Spinal cord (tissue), 10 donors: ENCODE measurements at places on chromosomes 11 and 22. TPM values are rescaled to one million over a fixed set of nuclear protein-coding genes. Genes with fewer than 3 reads are reported as not detected.

DNA sequence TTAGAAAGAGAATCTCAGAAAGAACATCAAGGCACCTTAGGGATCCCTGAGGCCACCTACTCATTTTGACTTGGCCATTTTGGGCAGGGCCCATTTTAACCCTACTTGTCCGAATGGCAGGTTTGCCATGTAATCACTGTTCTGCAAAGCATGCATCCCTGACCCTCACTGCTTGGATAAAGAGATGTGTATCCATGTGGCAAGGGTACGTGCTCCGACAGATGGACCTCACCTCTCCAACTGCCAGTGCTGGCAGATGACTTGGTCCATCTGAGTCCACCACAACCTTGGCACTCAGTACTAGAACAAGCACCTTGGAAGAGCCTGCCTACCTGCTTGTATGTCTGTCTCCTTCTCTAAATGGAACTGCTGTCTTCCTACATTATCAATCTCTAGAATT is 139.4 kb downstream of the SPATA19 start:
- no peak for DNase-seq

GRCh38 chr11:46346886-46347636 is at the start of gene DGKZ:
TSS of gene DGKZ (plus strand) at chr11:46347463. CDS start at chr11:46347660, 197 bp downstream.
- peak; percentile 94 for DNase-seq

DNA sequence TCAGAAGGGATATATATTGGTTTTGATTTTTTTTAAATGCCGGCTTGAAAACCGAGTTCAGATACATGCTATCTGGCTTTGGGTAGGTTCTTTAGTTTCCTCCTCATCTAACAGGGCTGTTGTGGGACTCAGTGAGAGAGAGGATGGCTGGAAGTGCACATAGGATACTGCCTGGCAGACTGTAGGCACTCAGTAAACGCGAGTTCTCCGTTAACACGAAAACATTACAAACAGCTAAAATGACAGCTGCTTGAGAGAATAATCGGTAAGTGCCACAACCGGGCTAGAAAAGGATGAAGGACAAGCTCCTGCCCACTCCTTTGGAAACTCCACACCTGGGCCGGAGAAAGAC is 369 bp downstream of the XRRA1 start:
- no peak for DNase-seq

DNA sequence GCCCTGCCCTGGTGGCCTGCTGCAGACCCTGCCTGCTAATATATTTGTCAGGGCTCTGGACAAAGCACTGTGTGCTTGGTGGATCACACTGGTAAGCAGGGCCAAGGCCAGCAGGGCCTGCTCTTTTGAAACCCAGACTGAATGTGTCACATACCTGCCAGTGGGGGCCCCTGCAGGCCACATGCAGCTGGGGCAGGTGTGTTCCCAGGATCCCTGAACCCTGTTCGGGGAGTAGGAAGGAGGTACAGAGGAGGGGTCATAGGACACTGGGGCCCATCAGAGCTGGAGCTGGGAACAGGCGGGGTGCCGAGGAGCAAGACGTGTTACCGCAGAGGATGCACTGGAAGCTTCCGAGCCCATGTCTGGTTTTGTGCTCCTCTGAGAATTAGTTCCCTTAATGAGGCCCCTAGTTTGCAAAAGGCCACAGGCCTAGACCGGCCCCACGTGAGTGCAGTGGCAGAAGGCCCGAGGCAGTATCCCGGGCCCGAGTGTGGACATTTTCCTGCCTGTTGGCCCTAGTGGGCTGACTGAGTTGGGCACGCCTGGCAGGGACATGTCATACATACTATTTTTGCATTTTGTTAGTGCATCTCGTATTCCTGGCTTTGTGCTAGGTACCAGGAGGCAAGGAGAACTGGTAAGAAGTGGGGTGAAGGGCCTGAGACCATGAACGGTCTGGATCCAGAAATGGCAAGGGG is 11.2 kb upstream of the ACR start:
- no peak for DNase-seq

DNA sequence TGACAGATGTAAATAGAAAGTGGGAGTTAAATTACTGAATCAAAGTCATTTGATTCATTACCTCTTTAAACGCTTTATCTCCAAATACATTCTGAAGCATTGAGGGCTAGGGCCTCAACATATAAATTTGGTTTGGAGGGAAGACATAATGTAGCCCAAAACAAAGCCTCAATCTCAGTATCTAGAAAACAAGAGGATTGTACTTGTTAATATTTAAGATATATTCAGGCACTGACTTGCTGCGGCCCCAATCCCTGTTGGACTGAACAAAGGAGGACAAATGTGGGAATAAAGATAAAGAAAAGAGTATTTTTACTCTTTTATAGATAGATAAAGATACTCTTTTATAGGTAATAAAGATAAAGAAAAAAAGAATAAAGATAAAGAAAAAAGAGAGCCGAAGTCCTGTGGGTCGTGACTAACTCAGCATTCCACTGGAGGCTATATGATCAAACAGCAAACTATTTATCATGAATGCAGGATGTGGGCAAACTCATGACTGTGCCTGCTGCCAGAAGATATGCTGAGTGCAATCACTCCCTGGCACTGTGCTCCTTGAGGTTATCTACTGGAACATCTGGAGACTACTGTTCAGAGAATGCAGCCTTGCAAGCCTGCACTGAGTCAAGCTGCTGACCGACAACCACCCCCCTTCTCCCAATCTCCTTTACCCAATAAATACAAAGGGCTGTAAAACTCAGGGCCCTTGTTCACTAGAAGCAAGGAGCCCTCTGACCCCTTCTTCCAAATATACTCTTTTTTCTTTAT is 6.9 kb downstream of the OR10V1 start:
- no peak for DNase-seq

- no peak for DNase-seq
These were observed 30.9 kb upstream of the PDE3B start for GRCh38 chr11:14612694-14613093.

The ELF5 gene
- polyA plus RNA-seq: 0.22 TPM

GRCh38 chr11:87076874-87077429 is 39.2 kb downstream of the TMEM135 start:
- DNase-seq: no peak

DNA sequence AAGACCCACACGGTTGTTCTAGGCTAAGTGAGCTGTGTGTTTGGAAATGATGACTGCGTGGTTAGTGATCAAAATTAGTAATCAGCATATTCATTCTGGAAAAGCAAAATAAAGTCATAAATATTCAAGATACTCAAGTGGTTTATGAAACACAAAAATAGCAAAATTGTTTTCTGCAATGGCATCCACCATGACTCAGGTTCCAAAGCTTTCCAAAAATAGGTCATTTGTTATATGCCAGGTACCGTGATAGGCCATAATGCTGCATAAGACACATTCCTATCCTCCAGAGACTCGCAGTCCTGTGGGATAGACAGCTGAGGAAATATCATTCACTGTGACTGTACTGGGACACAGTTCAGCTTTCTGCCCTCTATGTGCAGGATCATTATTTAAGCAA is 2.4 kb upstream of the ATL3 start:
- DNase-seq: no peak

- DNase-seq: no peak
These were observed 86.1 kb downstream of the RAB38 start for GRCh38 chr11:88089134-88089533.

DNA sequence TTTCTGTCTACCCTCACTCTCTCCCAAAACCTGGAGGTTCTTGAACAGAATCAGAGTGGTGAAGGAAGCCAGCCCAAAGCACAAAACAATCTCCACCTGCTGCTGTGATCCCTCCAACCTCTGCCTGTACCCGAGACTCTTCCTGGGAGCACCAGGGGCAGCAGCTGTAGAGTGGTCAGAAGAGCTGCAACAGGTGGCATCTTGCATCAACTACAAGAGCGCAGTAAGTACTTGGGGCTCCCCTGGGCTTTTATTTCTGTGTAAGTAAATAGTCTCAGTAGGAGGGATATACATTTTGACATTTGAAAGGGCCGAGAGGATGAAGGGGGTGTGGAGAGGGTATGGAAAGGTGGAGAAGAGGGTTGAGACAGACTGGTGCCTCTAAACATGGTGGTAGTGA is 8.3 kb upstream of the UBQLNL start:
- no peak for DNase-seq

DNA sequence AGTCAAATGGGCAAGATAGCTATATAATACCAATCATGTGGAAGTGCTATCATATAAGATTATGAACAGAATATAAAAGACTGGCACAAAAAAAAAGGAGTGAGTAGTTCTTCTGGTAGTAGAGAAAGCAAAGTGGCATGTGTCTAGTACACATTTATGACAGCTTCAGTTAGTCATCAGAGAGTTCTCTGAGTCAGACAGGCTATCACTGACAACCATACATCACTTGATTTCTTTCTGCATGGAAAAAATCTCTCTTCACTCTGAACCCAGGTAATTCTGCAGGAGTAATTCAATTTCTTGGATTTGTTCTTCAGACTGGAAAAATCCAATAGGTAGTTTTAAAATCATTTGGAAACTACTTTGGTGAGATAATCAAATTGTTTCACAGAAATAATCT is 286.8 kb upstream of the ANO3 start:
- DNase-seq: no peak

GRCh38 chr11:76665921-76666351 is 4.6 kb downstream of the LRRC32 start:
- DNase-seq: no peak

The RIMBP3C gene
- polyA plus RNA-seq: 0.83 TPM

GRCh38 chr22:34587357-34588356 is 478.3 kb upstream of the ISX start:
- no peak for DNase-seq

DNA sequence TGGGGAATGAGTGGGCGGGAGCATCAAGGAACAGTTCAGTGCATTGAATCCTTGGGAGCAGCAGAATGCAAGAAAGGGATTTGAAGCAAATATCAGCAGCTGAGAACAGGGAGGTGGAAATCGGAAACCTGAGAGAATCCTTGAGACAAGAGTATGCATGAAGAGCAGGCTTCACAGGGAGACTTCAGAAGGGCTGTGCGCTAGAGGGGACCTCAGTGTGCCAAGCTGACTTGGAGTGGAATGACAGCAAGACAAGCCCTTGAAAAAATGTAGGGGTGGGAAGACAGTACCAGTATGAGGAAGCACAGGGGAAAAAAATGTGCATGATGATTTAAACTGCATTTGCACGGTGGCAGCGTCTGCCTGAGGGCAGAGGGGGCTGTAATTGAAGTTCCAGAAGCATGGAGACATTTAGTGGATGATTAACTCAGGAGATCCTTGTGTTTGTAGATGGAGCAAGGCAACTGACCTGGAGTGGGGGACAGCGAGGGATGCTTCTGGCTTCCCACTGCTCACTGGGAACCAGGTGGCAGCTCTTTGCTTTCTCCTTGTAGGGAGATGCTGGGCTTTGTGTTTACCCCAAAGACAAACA is 204.9 kb upstream of the PLET1 start:
- DNase-seq: no peak

DNA sequence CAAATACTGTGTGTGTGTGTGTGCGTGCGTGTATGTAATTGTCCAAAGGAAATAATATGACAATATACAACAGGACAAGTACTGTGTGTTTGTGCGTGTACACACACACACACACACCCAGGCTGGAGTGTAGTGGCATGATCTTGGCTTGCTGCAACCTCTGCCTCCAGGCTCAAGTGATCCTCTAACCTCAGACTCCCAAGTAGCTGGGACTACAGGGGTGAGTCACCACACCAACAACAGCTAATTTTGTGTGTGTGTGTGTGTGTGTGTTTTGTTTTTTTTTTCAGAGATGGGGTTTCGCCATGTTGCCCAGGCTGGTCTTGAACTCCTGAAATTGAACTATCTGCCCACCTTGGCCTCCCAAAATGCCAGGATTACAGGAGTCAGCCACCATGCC is 61.5 kb downstream of the NUP98 start:
- no peak for DNase-seq
